ENCODE measurements at places on chromosomes 4 and X.

DNA sequence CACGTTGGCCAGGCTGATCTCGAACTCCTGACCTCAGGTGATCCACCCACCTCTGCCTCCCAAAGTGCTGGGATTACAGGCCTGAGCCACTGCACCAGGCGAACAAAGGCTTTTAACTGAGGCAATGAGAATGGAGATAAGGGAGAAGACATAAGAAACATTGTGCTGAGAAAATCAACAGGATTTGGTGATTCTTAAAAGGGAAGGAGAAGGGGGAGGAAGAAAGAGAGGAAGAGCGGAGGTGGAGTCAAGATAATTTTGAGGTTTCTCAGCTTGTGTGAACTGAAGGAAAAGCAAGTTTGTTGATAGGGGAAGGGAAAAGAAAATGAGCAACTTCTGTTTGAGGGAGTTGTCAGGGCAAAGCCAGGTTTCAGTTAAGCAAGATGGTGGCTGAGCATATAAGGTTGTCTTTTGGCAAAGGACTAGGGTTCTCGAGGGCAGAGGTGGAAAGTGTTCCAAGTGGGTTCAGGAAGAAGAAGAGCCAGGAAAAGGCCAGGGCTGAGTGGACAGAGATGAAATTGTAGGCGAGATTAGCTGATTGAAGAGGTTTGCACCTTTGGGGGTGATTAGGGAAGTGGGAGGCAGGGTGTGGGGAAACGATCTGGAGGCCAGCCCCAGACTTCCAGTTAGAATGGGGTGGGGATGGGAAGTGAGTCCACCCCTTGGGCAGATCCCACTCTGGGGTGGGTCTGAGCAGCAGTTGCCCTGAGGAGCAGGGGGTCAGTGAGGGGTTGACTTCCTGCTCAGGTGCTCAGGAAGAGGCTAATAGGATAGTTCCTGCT lies 7.8 kb downstream of the DOCK11 start:
- DNase-seq = no peak

DNA sequence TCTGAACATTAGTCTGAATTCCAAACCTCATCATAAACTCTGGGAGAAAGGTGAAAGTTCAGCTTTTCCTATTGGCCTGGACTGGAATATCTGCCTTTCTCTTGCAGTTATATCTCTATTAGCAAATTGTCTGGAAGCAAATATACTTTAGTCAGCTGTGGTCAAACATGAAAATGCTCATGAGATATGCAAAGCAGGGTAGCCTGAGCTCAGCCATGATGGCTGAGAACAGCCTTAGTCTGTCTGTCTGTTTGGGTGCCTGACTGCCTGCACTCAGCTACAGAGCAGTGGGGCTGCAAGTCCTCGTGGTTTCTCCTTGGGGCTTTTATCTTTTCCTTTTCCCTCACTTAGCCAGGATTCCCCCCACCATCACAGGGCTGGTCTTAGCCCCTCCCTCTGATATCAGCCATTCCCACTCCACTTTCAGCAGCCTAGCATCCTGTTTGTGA lies 19.5 kb upstream of the PGRMC2 start:
- DNase-seq = no peak

DNA sequence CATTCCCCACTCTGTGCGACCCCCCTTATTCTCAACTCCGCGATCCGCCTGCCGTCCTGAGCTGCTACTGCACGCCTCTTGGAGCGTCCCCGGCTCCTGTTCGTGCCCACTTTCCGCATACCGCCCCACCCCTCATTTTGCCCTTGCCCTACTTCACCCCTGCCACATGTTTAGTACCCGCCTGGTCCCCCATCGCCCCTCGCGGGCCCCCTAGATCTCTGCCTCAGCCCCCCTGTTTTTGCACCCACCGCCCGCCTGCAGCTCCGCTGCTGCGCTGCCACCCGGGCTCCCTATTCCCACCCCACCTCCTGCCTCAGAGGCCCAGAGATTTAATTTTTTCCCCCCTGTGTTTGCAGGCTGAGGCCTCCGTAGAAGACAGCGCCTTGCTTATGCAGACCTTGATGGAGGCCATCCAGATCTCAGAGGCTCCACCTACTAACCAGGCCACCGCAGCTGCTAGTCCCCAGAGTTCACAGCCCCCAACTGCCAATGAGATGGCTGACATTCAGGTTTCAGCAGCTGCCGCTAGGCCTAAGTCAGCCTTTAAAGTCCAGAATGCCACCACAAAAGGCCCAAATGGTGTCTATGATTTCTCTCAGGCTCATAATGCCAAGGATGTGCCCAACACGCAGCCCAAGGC lies 1.4 kb downstream of the MAGED1 start:
- no peak for DNase-seq

GRCh38 chr4:24763631-24764297 lies 31.6 kb upstream of the SOD3 start:
- peak; percentile 68 for DNase-seq

- no peak for DNase-seq
These were observed 8.6 kb upstream of the ARHGAP10 start for GRCh38 chr4:147723326-147723725.

DNA sequence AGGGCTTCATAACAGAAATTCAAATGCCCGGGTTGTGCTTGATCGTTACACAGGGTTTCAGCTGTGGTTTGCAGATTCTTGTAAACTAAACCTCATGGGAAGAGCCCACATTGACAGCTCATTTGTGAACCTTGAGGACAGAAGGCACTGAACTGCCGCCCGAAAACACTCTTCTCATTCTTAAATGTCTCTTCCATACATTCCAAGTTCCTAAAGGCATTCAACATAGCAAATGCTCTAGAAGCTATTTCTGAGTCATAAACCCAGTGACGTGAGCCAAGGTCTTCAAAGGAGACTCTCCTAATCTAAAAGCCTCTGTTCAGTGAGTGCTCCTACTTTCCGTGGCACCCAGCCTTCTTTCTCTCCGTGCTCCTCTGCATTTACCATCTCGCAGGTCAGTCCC lies 737.8 kb upstream of the FRG1 start:
- DNase-seq = no peak

GRCh38 chr4:58175024-58175423 lies 1064.8 kb upstream of the IGFBP7 start:
- DNase-seq = no peak

Data from prostate gland (tissue), 2 donors.